Cerebellum (tissue), 4 donors: ENCODE measurements at places on chromosomes 1 and 21. TPM values are rescaled to one million over a fixed set of nuclear protein-coding genes. Genes with fewer than 3 reads are reported as not detected.

- DNase-seq = no peak
Observed at GRCh38 chr1:67399199-67399993, 30.8 kb downstream of the SERBP1 start.

GRCh38 chr1:65449214-65449823 lies 28.9 kb downstream of the LEPR start:
- no peak for DNase-seq

The ATP1B1 gene
- 88.4 TPM for total RNA-seq

DNA sequence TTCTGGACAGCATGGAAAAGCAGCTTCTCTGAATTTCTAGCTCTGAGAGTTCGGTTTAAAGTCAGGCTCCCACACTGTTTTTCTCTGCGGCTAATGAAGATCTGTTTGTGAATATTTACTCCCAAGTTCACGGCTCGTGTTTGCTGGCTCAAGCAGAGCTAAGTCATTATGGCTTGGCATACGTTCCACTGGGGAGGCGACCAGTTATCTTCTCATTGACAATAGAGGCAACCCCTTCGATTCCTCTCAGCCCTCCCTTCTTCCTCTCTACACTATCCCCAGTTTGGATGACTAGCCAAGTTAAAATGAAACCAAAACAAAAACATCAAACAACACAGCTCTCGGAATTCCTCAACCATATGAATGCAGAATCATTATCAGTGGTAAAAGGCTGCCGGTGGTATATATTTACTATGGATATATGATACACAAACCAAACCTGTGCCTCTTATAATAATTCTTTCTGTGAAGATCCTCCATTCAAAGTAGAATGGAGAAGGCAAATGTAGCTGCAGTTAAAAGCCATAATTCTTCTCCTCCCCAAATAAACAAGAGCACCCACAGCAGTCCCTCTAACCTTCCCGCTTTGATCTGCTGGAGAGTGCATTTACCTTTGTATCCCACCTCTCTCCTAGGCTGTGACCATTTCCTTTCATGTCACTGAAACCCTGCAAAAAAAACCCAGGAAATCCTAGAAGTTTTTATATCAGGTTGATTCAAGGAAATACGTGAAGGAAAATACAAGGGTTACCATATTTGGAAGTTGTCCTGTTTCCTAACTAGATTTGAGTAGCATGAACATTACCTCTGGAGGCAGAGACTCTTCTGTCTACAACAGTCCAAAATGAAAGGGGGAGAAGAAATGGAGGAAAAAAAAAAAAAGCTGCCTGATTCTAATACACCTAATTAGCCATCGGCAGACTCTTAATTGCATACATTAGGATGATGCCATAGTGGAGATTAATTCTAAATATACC lies 108.3 kb upstream of the USH2A start:
- DNase-seq = no peak

The HOOK1 gene
- 17.2 TPM for total RNA-seq

- DNase-seq = no peak
Observed at GRCh38 chr1:155696524-155696923, 7.6 kb downstream of the DAP3 start.

GRCh38 chr1:226665505-226666163 lies 73.4 kb downstream of the ITPKB start:
- DNase-seq = no peak

DNA sequence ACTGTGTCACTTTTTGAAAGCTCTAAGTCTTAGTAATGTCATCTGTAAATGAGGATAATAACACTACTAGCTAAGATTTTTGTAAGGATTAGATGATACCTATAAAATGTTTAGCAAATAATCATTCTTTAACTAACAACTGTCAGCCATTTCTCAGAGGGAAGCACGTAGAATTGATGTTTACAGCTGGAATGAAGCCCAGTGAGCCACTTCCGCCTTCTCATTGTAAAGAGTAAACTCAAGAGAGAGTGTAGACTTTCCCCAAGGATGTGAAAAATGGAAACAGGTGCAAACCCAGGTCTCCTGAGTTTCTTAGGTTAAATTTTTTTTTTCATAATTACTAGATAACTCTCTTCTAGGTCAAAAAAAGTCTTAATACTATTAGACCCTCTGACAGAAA lies 4.9 kb downstream of the GREM2 start:
- no peak for DNase-seq

DNA sequence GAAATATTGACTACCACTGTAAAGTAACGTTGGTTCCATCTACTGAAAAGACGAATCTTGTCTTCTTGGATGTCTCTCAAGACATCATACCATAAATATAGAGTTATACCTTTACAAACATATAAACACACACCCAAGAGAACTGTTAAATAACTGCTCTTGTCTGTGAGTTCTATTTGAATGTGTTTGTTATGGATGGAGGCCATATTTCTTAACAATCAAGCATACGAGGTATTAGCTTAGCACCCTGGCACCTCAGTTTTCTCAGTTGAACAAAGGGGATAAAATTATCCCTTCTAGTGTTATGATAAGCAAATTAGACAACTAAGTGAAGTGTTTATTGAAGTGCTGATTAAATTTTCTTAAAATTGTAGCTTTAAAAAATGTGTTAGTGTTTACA lies 336.6 kb upstream of the ZRANB2 start:
- DNase-seq = no peak

DNA sequence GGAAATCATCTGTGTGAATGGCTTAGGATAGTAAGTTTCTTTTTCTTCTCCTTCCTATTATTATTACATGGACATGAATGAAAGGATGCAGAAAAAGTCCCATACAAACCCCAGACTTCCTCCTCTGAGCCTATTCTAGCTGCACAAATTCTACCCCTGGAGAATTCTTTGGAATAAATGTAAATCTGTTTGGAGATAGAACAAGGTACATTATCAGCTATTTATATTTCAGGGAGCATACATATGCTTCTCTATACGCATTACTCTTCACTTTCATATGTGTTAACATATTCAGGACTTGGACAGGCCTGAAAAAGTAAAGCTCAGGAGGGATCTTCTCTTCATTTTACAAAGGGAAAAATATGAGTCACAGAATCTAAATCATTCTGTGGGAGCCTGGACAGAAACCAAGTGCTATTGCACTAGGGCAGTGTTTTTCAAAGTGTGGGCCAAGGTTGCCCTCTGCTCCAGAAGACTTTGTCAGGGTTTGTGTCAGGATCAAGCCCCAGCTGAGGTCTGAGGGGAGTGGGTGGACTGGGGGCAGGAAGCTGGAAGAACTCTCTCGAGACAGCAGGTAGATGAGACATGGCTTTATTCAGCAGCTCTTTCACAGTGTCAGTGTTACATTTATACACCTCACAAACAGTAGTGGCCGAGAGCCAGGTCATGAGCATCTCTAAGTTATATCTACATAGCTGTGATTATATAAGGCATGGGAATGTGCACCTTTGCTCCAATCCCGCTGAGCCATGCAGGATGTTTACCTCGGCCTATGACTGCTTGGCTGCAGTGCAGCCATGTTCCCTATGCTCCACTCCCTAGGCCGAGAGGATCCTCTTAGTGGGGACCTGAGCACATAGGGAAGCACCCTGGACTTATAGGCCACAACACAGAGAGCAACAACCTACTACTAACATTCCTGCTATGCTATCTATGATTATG lies 114.3 kb downstream of the GDAP2 start:
- DNase-seq = no peak

The AZIN2 gene
- 8.7 TPM for total RNA-seq

DNA sequence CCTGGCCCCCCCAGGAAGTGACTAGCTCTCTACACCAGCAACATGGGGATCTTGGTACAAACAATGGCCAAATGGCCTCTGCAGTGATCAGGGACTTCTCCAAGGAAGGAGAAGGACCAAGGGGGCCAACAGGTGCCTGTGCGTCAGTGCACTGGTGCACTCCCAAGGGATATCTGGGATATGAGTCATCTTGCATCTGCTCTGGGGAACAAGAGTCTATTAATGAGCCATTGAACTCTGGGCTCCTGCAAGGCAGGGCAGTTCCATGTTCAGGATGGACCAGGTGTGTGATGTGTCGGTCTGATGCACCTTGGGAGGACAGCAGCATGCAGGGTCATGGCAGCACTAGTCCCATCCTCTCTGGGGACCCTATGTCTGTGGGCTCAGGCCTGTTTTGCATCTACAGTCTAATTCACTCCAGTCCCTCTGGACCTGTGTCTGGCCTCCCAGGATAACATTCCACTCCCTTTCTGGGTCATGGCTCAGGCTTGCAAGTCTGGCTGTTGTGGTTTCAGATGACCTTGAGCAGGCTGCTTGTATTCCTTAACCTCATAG lies 125.3 kb downstream of the TRABD2B start:
- no peak for DNase-seq

The SPOCD1 gene
- total RNA-seq = not detected

DNA sequence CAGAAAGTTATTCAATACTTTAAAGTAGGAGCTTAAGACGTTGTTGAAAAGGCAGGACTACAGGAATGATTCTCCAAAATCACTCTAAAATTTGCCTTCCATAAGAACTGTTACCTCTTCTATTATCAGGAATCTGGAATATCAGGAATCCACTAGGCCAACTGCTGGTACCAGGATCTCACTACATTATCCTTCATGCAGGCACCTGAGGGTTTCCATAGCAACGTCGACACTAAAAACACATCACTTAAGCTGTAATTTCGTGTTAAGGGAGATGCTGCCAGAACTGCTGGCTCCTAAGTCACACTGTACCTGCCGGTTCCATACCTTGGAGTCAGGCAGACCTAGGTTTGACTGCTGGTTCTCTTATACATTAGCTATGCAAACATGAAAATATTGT lies 139.7 kb upstream of the C1orf87 start:
- no peak for DNase-seq

The MYOG gene
- total RNA-seq = not detected

- DNase-seq = no peak
Observed at GRCh38 chr1:35762141-35762540, 7.6 kb downstream of the CLSPN start.

- DNase-seq = no peak
Observed at GRCh38 chr1:86751923-86752322, 47.5 kb downstream of the SH3GLB1 start.

The LEMD1 gene
- total RNA-seq = 6.1 TPM

DNA sequence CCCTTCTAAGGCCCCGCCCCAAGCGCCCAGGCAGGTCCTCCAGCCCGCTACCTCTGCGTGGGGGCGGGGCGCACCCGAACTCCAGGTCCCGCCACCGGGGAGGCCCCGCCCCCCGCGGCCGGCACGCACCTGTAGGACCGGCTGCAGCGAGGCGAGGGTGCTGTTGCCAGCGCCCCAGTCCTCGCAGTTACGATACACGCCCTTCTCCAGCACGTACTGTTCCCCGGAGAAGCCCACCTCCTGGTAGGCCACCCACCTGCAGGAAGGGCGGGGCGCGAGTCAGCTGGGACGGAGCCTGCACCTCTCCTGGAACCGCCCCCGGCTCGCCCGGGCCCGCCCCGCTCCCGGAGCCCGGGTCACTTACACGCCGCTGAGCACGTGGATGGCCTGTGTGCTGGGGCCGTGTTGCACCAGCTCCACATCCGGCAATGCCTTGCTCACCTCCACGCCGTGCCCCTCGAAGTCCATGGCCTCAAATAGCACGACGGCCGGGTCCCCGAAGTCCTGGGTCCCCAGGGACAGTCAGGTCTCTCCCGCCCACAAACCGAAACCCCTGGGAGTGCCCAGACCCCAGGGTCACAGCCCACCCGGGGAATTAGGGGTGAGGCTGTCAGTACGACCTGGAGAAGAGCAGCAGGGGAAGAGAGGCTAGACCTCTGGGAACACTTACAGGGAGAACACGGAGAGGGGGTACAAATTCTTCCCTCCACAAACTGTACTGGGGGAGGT lies 17.3 kb downstream of the CRYBG2 start:
- peak; percentile 85 for DNase-seq

The CELA2A gene
- total RNA-seq = not detected

GRCh38 chr1:22472596-22472995 lies 20.9 kb downstream of the ZBTB40 start:
- DNase-seq = peak; percentile 59

GRCh38 chr1:22204989-22205913 lies 62.4 kb upstream of the WNT4 start:
- peak; percentile 24 for DNase-seq

DNA sequence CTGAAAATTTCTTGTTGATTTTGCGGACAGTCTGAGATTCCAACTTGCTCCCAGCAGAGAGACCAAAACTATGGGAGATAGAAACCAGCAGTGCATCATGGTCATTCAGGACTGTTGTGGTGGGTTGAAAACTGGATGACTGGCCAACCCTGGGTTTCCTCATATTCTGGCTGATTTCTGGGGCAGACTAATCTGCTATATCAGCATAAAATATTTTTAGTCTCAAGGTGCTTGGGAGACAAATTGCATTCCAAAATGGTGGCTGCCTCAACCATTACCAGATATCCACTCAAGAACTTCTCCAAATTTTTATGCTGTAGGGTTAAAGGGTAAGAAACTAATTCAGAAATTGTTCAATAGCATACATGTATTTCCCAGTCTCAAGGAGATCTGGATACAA lies 434.0 kb downstream of the BRINP3 start:
- DNase-seq = no peak

DNA sequence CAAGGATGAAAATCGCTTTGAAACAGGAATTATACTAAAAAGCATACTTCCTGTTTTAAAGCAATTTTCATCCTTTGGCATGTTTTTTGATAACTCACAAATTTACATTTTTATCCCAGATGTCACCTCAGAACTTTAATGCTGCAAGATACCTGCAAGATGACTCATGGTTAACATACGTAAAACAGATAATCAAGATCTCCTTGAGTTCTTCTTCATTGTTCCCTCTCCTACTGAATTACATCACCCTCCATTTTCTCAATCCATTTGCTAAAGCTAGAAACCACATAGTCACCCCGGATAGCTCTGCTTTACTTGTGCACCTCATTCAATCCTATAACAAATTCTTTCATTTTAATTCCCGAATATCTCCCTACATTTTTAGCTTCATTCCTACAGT lies 1114.2 kb downstream of the PLA2G4A start:
- no peak for DNase-seq

The ACTL8 gene
- total RNA-seq = not detected

The RAB25 gene
- not detected for total RNA-seq

The SPRR4 gene
- not detected for total RNA-seq

The OR2M2 gene
- total RNA-seq = 0.36 TPM

DNA sequence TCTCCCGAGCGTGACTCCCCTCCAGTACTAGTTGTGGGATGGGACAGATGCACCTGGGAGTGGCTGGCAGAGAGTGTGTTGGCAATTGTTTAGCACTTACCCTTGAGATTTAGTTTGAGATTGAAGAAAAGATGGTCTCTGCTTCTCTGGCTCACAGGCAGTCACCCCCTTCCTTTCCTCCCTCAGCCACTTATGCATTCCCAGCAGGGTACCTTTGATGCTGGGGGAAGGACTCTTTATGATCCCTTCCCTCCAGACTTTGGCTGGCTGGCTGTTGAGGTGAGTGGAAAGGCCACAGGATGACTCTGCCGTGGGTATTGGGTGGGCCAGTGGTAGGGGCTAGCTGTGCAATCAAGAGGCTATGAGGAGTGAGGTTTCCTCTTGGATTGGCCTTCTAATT lies 236.8 kb downstream of the CAMTA1 start:
- DNase-seq = no peak

The PTGS2 gene
- total RNA-seq = 3.4 TPM

- DNase-seq = no peak
Observed at GRCh38 chr1:90704817-90705216, 12.3 kb downstream of the BARHL2 start.

- DNase-seq = no peak
Observed at GRCh38 chr1:164576291-164577271, 17.6 kb downstream of the PBX1 start.

GRCh38 chr1:180905927-180906326 lies 6.8 kb upstream of the KIAA1614 start:
- DNase-seq = no peak

- DNase-seq = no peak
Observed at GRCh38 chr1:230427981-230428380, 1.8 kb upstream of the PGBD5 start.

- no peak for DNase-seq
Observed at GRCh38 chr21:44940116-44940631, 345 bp downstream of the SLX9 start.

The NUF2 gene
- 14.3 TPM for total RNA-seq
